CD4-positive, alpha-beta T cell treated with Interleukin-12 subunit alpha and Interleukin-12 subunit beta, for 1 hour (primary cell): ENCODE measurements at places on chromosomes 12 and 14.

DNA sequence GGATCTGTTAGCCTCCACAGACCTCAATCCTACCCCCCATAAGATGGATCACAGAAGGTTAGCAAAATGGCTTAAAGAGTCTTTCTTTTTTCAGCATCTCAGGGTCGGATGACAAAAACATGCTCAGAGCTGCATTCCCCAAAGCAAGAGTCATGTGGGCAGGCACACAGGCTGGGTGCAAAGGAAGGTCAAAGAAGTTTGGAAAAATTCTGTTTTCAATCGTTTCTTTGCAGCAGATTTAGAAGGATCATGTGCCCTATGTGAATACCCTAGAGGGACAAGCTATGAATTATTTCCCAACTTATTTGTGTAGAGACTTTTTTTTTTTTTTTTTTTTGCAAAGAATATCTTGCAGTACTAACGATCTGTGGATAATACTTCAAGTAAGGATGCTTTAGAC lies 845.4 kb downstream of the VRK1 start:
- no peak for DNase-seq

DNA sequence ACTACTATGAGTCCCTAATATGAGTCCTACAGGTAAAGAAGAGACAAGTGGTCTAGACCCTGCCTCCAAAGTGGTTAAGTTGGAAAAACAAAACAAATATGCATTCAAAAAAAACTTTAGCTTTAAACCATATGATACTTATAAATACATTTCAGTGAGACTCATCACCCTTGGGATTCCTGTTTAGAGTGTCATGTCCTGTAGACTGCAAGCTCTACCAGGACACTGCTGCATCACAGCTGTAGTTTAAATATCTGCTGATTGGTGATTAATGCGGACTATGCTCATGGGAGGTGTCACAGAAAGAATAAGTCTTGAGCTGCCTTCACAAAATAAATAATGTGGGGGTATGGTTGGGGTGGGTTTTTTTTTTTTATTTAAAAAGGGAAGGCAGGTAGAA lies 8.8 kb upstream of the LGR5 start:
- no peak for DNase-seq

DNA sequence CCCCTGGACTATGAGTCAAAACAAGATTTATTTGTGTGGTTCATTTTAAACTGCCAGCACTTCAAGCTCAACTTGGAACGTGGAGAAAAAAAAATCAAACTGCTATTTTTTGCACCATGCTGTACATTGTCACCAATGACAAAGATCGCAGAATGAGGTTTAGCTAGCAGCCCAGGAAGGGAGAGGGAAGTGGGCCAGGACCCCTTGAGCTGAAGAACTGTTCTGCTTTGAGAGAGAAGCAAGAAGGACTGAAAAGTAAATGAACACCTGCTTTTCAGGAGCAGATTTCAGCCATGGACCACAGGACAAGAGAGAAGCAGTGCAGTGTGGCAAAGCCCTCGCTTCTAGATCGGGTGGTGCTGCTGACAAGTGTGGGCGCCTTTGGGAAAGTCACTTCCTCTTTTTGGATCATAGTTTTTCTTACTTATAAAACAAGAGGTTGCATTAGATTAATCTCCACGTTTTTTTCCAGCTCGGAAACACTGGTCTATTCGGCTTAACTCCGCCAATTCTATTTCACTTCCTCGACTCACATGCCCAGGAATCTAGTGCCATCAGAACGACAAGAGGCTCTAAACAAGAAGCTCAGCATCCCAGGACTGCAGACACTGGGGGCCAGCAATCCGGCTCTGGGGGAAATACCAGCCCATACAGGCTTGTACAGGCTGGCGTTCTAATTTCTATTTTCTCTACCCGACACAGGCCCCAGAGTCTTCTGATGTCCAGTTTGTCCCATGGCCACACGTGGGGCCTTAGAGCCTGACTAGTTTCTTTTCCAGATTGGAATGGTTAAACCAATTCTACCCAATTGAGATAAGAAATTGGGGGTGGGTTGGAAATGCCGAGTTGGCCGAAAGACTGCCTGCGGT lies 129.9 kb downstream of the CRACR2A start:
- DNase-seq = no peak

DNA sequence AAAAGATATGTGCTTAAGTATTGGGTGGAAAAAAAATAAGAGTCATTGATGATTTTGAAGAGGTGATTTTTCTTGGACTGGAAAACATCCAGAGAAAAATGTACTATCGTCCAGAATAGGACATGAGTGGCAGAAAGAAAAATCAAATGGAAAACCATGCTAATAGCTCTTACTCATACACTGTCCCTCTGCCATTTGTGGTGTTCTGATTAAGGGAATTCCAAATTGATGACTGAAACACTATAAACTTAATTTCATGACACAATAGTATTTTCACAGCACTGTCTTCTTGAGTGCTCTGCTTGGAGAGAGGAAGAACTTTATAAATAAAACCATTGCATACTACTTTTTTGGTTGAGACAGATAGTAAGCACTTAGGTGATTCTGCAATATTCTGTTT lies 72.4 kb downstream of the USP15 start:
- DNase-seq = no peak

GRCh38 chr14:94562941-94563883 lies 2.0 kb downstream of the SERPINA4 start:
- DNase-seq = no peak
